ENCODE measurements at places on chromosomes 3 and 15.
A peak's percentile ranks its signal among the peaks of the same experiment; 100 is the strongest.

DNA sequence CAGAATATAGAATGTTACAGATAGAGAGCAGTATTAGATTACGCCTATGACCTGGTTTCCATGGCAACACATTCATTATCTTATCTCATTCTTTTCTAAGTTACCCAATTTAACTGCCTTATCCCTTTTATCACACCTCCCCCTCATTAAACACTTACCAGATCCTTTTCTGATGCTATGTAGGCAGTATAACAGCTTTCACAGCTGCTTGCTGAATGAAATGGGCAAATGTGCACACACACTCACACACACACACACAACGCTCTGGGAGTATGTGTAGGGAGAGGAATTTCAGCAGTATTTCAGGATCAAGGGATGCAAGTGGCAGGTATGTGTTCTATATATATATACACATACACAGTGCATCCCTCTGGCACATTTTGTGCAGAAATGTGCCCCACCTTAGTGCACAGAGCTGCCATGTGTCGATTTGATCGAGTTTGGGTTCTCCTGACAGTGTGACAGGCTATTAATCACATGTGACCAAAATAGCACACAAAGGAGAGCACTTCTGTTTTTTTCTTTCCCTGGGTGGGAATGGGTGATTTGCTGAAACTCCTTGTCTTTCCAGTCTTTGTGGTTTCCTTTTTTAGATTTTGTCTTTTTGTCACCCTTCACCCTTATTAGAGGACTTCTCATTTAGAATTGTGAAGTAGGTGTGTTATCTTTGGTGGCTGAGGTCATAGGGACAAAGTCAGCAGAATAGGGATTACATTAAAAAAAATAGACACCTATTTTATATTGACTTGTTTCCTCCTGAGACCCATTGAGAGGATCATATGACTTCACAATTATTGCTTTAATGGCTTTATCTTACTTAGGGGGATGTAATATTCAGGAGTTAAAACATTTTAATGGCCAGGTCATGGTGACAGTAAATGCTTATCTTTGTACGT is 553.7 kb downstream of the PDCD6IP start:
- no peak for DNase-seq

DNA sequence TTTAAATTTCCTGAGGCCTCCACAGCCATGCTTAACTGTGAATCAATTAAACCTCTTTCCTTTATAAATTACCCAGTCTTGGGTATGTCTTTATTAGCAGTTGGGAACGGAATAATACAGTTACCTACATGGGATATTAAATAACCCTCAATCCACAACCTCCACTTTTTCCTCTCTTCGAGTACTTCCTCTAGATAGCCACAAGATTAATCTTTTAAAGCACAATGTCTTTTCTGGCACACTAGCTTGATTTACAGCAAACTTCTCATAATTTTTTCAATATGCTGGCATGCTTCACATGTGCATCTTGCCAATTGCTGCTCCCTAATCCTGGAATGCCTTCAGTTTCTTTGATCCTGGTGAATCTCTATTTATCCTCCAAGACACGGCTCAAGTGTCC is 92.2 kb downstream of the P2RY1 start:
- no peak for DNase-seq

DNA sequence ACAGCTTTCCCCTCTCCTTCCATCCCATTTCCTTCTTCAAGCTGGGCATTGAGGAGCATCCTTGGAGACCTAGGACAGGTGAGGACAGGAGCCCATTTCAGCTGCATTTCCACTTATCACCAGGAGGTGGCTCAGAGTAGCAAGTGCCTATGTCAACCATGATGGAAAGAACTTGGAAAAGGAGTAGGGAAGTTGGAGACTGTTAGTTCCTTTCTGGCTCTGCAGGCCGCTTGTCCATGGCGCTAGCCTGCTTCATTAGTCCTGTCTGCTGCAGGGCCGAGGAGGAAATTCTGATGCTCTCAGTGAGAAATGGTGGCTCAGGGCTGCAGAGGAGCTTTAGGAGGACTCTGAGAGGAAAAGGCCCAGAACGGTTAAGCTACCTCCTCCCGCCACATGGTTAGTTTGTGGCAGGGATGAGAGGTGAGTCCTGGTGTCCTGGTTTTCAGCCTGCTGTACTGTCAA is 7.0 kb upstream of the CD276 start:
- DNase-seq = peak; percentile 43

- DNase-seq = no peak
These were observed 220.9 kb upstream of the EIF1B start for GRCh38 chr3:40088527-40089170.

DNA sequence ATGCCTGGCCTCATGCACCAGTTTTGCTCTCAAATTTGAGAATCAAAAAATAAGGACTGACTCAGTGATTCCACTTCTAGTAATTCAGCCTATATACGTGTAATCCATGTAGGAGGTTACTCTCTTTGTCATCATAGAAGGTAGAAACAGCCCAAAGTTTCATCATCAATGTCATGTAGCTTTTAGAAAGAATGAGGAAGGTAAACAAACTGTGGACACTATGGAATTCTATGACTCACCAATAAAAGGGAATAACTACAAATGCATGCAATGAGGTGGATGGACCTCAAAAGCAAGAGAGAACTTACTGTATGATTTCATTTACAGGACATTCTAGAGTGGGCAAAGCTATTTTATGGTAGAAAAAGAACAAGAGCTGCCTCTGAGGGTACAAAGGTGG is 93.2 kb upstream of the LRIG1 start:
- DNase-seq = peak; percentile 21

DNA sequence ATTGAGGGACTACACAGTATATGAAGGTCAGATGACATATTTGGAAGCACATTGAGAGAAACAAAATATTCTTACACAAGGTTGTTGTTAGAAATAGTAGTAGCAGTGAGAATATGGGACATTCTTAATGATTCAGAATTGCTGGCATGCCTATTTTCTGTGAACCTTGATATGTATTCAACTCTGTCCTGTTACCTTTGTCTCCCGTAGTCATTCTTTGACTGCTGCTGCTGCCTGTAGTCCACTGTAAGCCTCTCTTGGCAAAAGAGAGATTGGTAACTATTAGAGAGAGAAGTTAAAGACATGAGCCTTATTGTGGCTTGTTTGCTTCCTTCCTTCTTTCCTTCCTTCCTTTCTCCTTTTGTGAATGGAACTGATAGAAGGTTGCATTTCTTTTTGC is 64.5 kb downstream of the TCF12 start:
- DNase-seq = no peak

DNA sequence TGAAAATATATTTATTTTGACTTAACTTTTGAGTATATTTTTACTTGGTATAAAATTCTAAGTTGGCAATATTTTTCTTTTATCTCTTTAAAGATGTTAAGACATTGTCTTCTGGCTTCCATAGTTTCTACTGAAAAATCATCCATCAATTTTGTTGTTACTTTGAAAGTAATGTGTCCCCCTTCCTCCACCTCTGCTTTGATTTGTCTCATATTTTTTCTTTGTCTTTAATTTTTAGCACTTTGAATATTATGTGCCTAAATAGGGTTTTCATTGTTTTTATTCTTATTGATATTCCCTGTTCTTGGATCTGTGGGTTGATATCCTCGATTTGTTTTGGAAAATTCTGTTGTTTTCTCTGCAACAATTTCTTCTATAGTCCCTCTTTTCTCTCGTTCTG is 157.4 kb downstream of the CD47 start:
- no peak for DNase-seq
